ENCODE measurements at places on chromosomes 7 and 10. TPM values are rescaled to one million over a fixed set of nuclear protein-coding genes. Genes with fewer than 3 reads are reported as not detected.

DNA sequence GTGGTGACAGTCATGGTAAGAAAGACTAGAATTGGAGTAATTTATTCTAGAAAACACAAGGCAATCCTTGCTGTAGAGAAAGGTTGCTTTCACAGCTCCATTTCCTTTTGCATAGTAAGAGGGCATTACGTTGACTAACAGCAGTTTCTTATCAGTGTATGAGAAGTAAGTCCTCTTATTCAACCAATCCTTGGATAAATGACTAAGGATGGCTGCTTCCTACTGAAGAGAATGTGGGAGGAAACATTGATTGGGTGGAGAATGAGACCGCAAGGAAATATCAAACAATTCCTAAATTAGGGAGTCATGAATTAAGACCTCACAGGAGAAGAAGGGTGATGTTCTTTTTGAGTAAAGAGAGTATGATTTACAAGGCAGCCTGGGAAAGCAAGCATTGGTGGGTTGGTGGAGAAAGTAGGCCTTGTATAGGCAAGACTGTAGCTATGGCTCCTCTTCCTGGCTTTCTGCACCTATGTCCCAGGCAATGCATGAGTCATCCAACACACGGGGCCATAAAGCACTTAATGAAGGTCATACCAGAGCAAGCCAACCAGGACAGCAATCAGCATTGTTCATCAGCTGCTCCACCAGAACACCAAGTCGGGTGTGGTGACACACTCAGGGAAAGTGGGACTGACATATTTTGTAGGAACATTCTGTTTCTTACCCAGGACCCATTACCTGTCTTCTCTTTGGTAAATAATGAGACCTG lies 5.6 kb downstream of the MGAM start:
- H3K27me3 ChIP-seq = no peaks in the 10 kb centered on the region
- H3K4me1 ChIP-seq = no peaks in the 10 kb centered on the region
- DNase-seq = no peak
- H3K36me3 ChIP-seq = no peaks in the 10 kb centered on the region
- no peak overlapping the region for H3K27ac ChIP-seq

Gene PIP
- not detected for total RNA-seq

Gene CTTNBP2
- total RNA-seq = 0.49 TPM

DNA sequence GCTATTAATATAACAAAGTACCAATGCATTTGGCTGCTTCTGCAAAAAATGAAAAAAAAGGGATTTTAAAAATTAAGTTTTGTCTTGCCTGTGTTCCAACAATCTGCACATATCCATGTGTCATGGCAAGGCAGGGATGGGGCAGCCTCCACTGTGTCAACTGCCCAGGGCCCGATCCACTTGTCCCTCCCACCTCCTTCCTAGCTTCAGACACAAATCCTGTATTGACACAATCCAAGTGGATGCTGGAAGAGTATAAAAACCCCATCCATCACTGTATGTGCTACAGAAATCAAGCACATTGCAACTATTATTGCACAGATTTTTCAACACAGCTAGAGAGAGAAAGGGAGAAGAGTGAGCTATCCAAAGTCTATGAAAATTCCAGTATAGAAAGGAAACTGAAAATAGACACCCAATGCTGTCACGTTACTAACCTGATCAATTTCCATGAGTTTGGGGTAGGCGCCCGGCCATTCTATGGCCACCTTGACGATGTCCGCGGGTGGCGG lies 106.4 kb downstream of the ELMO1 start:
- no peaks in the 10 kb centered on the region for H3K4me1 ChIP-seq

Gene TMEM139
- total RNA-seq = 12.5 TPM

- no peaks in the 10 kb centered on the region for H3K4me1 ChIP-seq
- H3K4me3 ChIP-seq = no peak overlapping the region
- no peak overlapping the region for H3K27ac ChIP-seq
These were observed 123.0 kb downstream of the ANLN start for GRCh38 chr7:36512616-36513015.

- DNase-seq = no peak
- H3K4me3 ChIP-seq = no peak overlapping the region
These were observed 317.7 kb upstream of the SEMA3C start for GRCh38 chr7:81236560-81236959.

DNA sequence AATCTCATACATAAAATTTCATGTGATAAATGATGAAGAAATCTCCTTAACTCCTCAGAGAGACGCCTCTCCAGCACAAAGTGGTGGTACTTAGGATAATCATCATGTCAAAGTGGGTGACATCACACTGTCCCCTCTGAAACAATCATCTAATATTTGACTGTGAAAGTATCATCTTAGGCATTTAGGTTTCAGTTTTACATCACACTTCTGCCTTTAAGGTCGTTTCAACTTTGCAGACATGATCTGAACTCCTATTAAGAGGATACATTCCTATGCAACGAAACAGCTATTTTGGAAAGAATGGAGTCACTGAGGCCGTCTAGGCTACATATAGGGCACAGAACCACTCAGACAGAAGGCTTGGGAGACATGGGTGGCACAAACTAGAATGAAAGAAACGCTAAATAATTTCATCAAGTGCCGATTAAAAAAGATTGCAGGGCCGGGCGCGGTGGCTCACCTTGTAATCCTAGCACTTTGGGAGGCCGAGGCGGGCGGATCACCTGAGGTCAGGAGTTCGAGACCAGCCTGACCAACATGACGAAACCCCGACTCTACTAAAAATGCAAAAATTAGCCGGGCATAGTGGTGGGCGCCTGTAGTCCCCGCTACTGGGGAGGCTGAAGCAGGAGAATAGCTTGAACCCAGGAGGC lies 2.0 kb downstream of the VOPP1 start:
- H3K27me3 ChIP-seq = no peaks in the 10 kb centered on the region
- H3K4me1 ChIP-seq = peaks cover 68% of the 10 kb centered on the region
- no peak for DNase-seq
- H3K36me3 ChIP-seq = no peaks in the 10 kb centered on the region

Gene FAM221A
- total RNA-seq = 3.3 TPM

DNA sequence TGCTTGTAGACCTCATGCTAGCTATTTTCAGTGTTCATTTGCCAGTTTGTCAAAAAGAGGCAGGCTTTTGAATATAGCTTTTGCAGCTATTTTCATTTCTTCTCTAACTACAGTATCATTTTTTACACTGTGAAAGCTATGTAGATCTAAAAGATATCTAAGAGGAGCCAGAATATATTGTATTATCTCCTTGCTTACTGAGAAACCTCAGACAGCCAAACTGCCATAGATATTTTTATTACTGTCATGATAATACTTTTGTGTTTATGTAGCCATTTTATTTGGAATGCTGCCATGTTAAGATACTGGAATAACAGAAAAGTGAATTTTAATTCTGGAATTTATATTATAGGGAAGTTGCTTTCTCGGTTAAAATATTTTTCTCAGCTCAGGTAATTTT lies 37.2 kb downstream of the ANKIB1 start:
- no peaks in the 10 kb centered on the region for H3K36me3 ChIP-seq
- no peak overlapping the region for H3K27ac ChIP-seq
- H3K4me3 ChIP-seq = no peak overlapping the region
- H3K4me1 ChIP-seq = no peaks in the 10 kb centered on the region
- H3K27me3 ChIP-seq = no peaks in the 10 kb centered on the region
- DNase-seq = no peak

- peaks cover 37% of the 10 kb centered on the region for H3K27me3 ChIP-seq
- no peak overlapping the region for H3K27ac ChIP-seq
- no peak for DNase-seq
- peaks cover 2% of the 10 kb centered on the region for H3K4me1 ChIP-seq
- no peak overlapping the region for H3K4me3 ChIP-seq
These were observed 18.7 kb downstream of the CNPY1 start for GRCh38 chr7:155527664-155528063.

DNA sequence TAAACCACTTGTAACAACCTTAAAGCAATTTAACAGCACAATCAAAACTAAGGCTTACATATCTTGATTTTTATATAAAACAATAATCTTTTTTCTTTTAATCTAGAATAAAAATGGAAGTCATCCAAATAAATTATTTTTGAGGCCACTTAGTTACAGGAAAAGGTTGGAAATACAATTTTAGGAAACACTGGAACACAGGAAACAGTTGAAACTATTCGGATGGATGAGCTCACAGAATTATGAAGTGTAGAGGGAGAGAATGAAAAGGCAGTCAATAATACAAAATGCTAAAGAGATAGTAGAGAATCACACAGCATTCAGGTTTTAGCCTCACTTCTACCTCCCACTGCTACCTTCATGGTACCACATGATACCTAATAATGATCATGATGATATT lies 124.2 kb downstream of the SEMA3D start:
- DNase-seq = no peak
- H3K27me3 ChIP-seq = no peaks in the 10 kb centered on the region

Gene CRPPA
- 6.1 TPM for total RNA-seq

Gene ZNF485
- total RNA-seq = 1.2 TPM

- H3K36me3 ChIP-seq = no peaks in the 10 kb centered on the region
- no peaks in the 10 kb centered on the region for H3K27me3 ChIP-seq
- H3K4me1 ChIP-seq = peaks cover 31% of the 10 kb centered on the region
- H3K27ac ChIP-seq = peak overlapping the region; percentile 59
- H3K4me3 ChIP-seq = no peak overlapping the region
- no peak for DNase-seq
These were observed 150.0 kb downstream of the PRKAG2 start for GRCh38 chr7:151726652-151727578.

DNA sequence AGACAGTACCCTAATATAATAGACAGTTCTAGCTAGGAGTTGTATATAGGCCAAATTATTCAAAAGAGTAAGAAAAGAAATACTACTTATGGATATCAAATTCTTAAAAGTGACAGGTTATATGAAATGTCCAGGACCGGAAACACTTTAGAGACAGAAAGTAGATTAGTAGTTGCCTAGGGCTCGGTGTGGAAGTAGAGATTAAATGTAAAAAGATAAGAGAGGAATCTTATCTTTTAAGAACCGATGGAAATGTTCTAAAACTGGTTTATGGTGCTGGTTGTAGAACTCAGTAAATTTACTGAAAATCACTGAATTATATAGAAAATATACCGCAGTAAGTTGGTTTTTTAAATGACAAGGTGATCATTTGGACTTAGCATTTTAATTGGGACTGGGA lies 147.5 kb upstream of the ASAH2 start:
- no peaks in the 10 kb centered on the region for H3K27me3 ChIP-seq
- no peak for DNase-seq
- no peak overlapping the region for H3K27ac ChIP-seq
- H3K4me1 ChIP-seq = peaks cover 16% of the 10 kb centered on the region

- no peak overlapping the region for H3K4me3 ChIP-seq
- H3K27ac ChIP-seq = peak overlapping the region; percentile 15
- H3K27me3 ChIP-seq = no peaks in the 10 kb centered on the region
- H3K4me1 ChIP-seq = peaks cover 85% of the 10 kb centered on the region
- no peak for DNase-seq
These were observed 13.6 kb downstream of the PDLIM1 start for GRCh38 chr10:95277201-95277570.

DNA sequence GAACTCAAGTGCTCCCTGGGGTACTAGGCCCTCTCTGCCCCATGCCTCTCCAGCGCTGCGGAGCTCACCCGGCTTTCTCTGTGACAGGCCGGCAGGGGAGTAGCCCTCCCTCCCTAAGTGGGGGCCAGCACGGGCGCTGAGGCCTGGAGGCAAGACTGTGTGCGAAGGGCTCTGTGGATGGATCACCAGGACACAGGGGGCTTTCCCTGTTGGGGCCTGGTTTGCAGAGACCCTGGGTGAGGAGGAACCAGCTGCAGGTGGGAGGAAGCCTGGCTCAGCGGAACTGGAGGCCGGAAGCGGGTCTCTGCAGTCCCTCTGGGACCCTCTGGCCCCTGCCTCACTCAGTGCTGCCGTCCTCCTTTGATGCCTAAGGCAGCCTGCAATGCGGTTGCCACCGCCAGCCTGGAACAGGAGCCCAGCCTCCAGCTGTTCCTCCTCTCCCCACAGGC lies 106.0 kb downstream of the CYTH3 start:
- H3K4me3 ChIP-seq = no peak overlapping the region
- DNase-seq = no peak
- peak overlapping the region; percentile 79 for H3K27ac ChIP-seq
- H3K36me3 ChIP-seq = peaks cover 78% of the 10 kb centered on the region

- H3K4me3 ChIP-seq = peak overlapping the region; percentile 12
- no peaks in the 10 kb centered on the region for H3K27me3 ChIP-seq
- H3K4me1 ChIP-seq = peaks cover 29% of the 10 kb centered on the region
- H3K36me3 ChIP-seq = peaks cover 5% of the 10 kb centered on the region
- H3K27ac ChIP-seq = no peak overlapping the region
These were observed 473 bp upstream of the GPER1 start for GRCh38 chr7:1087465-1087814.

Gene PCLO
- 3.0 TPM for total RNA-seq

DNA sequence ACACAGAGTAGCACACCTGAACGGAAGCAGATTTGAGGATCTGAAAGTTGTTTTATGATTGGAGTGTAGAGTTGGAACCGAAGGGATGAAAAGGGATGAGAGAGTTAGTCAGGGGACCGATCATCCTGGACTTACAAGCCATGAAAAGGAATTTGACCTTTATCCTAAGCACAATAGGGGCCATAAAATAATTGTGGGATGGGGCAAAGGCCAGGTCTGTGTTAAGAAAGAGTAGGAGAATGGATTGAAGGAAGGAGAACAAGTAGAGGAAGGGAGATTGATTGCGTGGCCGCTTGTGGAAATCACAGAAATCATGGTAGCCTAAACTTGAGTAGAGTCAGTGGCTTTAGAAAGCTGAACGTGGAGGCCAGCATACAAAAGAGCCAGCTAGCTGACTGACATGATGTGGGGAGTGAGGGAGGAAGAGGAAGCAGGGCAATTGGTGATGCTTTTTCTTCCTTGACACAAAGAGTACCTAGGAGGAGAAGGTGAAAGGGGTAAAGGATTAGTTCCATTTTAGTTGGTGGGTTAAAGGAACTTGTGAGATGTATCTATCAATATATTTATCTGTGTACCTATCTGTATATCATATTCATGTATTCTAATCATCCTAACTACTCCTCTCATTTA lies 67.1 kb upstream of the RPA3 start:
- H3K36me3 ChIP-seq = no peaks in the 10 kb centered on the region
- no peaks in the 10 kb centered on the region for H3K4me1 ChIP-seq
- no peak overlapping the region for H3K27ac ChIP-seq
- no peaks in the 10 kb centered on the region for H3K27me3 ChIP-seq

Gene ATAD1
- 110 TPM for total RNA-seq

Gene TBXAS1
- total RNA-seq = 2.8 TPM

- H3K4me1 ChIP-seq = no peaks in the 10 kb centered on the region
- no peak overlapping the region for H3K27ac ChIP-seq
- DNase-seq = no peak
- H3K27me3 ChIP-seq = no peaks in the 10 kb centered on the region
- peaks cover 18% of the 10 kb centered on the region for H3K36me3 ChIP-seq
- H3K4me3 ChIP-seq = no peak overlapping the region
These were observed 10.0 kb downstream of the PITRM1 start for GRCh38 chr10:3162533-3162932.

Gene IL6
- 1.9 TPM for total RNA-seq

Gene GIMAP2
- 12.6 TPM for total RNA-seq

DNA sequence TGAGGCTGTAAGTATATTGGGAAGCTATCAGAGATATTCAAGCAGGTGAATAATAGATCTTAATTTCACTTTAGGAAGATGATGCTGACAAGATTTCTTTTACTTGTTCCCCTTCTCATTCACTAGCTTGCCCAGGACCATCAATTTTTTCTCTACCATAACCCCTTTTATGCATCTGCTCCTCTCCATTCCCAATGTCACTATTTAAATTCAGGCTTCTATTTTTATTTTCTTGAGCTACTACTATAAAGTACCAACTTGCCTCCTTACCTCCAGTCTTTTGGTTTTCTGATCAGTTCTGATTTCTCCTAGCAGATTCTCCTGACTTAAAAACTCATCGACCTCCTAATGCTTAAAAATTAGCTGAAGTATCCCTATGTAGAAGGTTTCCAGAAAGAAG lies 97.7 kb upstream of the SMIM30 start:
- H3K27me3 ChIP-seq = no peaks in the 10 kb centered on the region
- no peak overlapping the region for H3K27ac ChIP-seq
- no peaks in the 10 kb centered on the region for H3K36me3 ChIP-seq
- DNase-seq = no peak
- H3K4me1 ChIP-seq = no peaks in the 10 kb centered on the region

All from heart left ventricle (tissue), 16 donors.